ENCODE measurements at places on chromosomes 7 and 10. TPM values are rescaled to one million over a fixed set of nuclear protein-coding genes. Genes with fewer than 3 reads are reported as not detected.

SLC26A5 gene
- not detected for total RNA-seq

TAS2R41 gene
- total RNA-seq: not detected

BNIP3 gene
- total RNA-seq: 38.9 TPM

NKX1-2 gene
- total RNA-seq: not detected

GLRX3 gene
- total RNA-seq: 58.4 TPM

FRA10AC1 gene
- 5.4 TPM for total RNA-seq

BMPER gene
- total RNA-seq: 8.4 TPM

SEMA3E gene
- 1.2 TPM for total RNA-seq

- no peaks in the 10 kb centered on the region for H3K4me1 ChIP-seq
- H3K36me3 ChIP-seq: no peaks in the 10 kb centered on the region
- no peak overlapping the region for H3K4me3 ChIP-seq
- H3K27ac ChIP-seq: no peak overlapping the region
These were observed 118.3 kb downstream of the KLF6 start for GRCh38 chr10:3666525-3667302.

DNA sequence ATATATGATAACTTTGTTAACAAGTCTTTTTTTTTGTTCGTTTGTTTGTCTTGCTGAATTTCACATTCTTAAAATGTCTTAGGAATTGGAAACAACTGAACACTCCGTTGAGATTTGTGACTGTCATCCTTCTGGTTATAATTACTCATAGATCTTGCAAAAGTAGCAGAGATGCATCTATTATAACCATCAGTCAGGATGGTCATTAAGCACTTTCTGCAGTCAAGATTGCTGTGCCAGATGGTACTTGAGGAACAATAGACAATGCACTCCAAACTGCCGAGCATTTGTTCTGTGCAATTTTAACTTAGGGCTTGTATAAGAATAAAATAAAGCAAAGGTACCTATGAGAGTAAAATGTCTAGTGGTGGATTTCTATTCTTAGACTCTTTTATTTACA, 710.1 kb upstream of the KCND2 start:
- DNase-seq: no peak
- H3K4me3 ChIP-seq: no peak overlapping the region
- H3K27ac ChIP-seq: no peak overlapping the region
- H3K36me3 ChIP-seq: no peaks in the 10 kb centered on the region
- H3K4me1 ChIP-seq: no peaks in the 10 kb centered on the region

DNA sequence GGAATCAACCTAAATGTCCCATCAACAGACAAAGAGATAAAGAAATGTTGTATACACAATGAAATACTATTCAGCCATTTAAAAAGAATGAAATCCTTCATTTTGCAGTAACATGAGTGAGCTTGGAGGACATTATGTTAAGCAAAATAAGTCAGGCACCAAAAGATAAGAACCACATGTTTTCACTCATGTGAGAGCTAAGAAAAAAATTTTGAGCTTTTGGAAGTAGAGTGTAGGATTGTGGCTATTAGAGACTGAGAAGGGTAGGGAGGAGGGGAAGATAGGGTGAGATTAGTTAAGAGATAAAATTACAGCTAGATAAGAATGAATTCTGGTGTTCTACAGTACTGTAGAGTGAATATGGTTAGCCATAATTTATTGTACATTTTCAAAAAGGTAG, 8.3 kb upstream of the YAE1 start:
- no peaks in the 10 kb centered on the region for H3K4me1 ChIP-seq
- DNase-seq: no peak
- H3K4me3 ChIP-seq: no peak overlapping the region
- H3K27ac ChIP-seq: no peak overlapping the region
- no peaks in the 10 kb centered on the region for H3K36me3 ChIP-seq

DNA sequence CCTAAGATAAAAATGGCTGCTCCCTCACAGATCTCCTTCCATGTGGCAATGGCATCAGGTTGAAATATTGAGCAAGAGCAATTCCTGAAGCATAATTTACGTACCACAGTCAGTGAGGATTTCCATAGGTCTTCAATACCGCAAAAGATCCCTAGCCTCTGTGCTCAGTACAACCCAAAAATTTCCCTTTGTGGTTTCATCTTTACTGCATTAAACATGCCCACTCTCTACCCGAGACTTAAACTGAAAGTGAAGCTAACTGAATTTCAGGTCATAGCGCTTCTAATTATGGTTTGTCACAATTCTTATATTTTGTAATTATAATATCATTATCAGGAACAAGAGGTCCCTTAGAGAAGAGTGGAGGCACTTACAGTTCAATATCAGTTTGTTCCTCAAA, 1071.1 kb downstream of the XPNPEP1 start:
- DNase-seq: no peak
- H3K27me3 ChIP-seq: no peaks in the 10 kb centered on the region
- H3K36me3 ChIP-seq: no peaks in the 10 kb centered on the region
- H3K4me1 ChIP-seq: no peaks in the 10 kb centered on the region

DNA sequence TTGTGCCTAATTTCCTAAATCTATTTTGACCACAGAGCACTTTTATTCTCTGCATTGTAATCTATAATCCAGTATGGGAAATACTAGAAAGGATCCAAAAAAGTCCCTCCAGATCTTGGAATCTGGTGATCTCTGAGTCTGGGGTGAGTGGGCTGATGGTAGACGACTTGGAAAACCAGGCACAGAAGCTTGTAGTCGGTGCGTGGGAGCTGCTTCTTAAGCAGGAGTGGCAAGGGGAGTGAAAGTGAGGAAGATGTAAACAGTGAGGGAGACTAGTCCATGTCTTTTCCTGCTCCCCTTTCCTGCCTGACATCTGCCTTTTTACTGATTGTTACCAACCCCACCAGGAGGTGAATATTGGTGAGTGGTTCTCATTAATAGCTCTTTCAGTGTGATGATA, 6.8 kb downstream of the AUTS2 start:
- no peaks in the 10 kb centered on the region for H3K36me3 ChIP-seq
- no peak for DNase-seq
- peaks cover 5% of the 10 kb centered on the region for H3K4me1 ChIP-seq
- no peaks in the 10 kb centered on the region for H3K27me3 ChIP-seq

- no peaks in the 10 kb centered on the region for H3K27me3 ChIP-seq
- DNase-seq: no peak
- no peaks in the 10 kb centered on the region for H3K36me3 ChIP-seq
- H3K4me3 ChIP-seq: no peak overlapping the region
These were observed 19.1 kb upstream of the ARMS2 start for GRCh38 chr10:122435212-122435827.

DNA sequence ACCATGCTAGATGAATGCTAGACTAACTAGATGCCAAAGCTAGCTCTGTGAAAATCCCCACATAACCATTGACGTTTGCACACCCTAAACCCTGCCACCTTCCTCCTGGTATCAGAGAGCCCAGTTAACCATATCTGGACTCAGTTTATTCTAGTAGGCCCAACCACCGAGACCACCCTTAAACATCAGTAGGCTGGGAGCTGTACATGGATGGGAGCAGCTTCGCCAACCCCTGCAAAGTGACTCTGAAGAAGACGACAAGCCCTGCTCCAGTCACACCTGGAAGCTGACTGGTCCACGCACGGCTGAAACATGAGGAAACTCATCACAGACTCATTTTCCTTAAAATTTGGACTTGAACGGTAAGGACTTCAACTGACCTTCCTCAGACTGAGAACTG, 4.4 kb upstream of the CYREN start:
- H3K4me3 ChIP-seq: no peak overlapping the region
- no peak overlapping the region for H3K27ac ChIP-seq
- no peaks in the 10 kb centered on the region for H3K27me3 ChIP-seq
- no peaks in the 10 kb centered on the region for H3K36me3 ChIP-seq
- H3K4me1 ChIP-seq: no peaks in the 10 kb centered on the region

DNA sequence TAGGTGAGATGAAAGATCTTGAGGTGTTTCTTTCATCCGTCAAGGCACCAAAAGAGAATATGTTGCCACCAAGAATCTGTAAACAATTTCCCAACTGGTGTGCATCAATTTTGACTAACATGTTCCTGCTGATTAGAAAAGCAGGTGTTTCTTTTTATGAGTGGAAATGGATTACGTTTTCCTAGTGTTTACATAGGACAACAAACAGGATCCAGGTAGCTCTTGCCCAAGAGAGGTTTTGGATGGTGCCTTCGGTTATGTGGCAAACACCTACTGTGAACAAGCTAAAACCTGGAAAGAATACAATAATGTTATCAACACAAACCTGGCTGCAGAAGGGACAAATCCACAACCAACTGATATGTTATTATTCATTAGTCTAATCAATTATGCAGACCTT, 53.6 kb upstream of the WNT16 start:
- no peaks in the 10 kb centered on the region for H3K27me3 ChIP-seq
- H3K4me1 ChIP-seq: no peaks in the 10 kb centered on the region
- no peak overlapping the region for H3K27ac ChIP-seq

DNA sequence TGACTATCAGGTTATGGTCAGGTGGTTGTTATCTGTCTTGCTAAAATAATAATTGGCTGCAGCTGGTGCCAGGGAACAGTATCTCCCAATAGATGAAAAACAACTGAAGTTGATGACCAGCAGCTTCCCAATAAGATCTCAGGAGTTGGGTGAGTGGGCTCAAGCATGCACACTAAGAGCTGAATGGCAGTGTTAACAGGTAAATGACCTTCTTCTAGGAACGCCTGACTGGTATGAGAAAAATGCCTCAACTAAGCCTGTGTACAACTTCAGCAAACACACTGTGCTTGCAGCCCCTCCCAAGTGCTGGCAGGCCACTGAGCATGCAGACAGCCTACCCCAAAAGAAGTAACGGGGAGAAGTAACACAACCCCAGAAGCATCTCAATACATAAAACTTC, 636.9 kb downstream of the ACTR3B start:
- no peak overlapping the region for H3K27ac ChIP-seq
- no peak for DNase-seq
- no peaks in the 10 kb centered on the region for H3K36me3 ChIP-seq
- H3K4me3 ChIP-seq: no peak overlapping the region
- H3K27me3 ChIP-seq: no peaks in the 10 kb centered on the region
- H3K4me1 ChIP-seq: no peaks in the 10 kb centered on the region

GRCh38 chr10:113122947-113123346, 172.9 kb downstream of the TCF7L2 start:
- no peaks in the 10 kb centered on the region for H3K36me3 ChIP-seq
- H3K4me3 ChIP-seq: no peak overlapping the region
- H3K27ac ChIP-seq: no peak overlapping the region
- no peaks in the 10 kb centered on the region for H3K27me3 ChIP-seq
- H3K4me1 ChIP-seq: no peaks in the 10 kb centered on the region

- no peak for DNase-seq
- no peak overlapping the region for H3K4me3 ChIP-seq
- H3K4me1 ChIP-seq: no peaks in the 10 kb centered on the region
- H3K27ac ChIP-seq: no peak overlapping the region
- H3K36me3 ChIP-seq: no peaks in the 10 kb centered on the region
- H3K27me3 ChIP-seq: no peaks in the 10 kb centered on the region
These were observed 38.1 kb upstream of the PPP1R17 start for GRCh38 chr7:31648880-31649279.

DNA sequence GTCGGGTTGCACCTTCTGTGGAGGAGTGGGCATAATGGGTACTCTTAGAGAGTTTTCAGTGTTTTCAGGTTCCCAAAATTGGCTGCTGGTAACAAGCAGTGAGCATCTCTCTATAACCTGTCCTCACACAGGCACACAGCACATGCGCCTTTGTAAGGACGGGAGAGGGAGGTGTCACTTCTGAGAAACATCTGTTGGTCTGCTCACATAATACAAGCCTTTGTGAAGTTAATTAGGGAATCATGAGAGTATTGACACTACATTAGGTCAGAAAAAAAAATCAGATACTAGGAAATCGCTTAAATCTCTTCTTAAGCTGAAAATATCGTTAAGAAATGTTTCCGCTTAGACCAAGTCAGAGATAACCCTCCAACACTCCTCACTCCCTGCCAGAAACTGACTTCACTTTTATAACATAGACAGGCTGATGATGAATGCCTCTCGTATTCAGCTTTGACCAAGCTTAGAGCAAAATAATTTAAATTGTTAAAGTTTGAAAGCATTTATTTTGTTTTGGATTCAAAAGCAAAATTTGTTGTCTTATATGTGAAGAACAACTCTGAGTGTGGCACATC, 769.7 kb downstream of the TNS3 start:
- H3K27me3 ChIP-seq: no peaks in the 10 kb centered on the region
- DNase-seq: no peak
- no peaks in the 10 kb centered on the region for H3K36me3 ChIP-seq
- peaks cover 4% of the 10 kb centered on the region for H3K4me1 ChIP-seq
- H3K4me3 ChIP-seq: no peak overlapping the region

GRCh38 chr10:24762161-24762924, 38.7 kb upstream of the ARHGAP21 start:
- no peaks in the 10 kb centered on the region for H3K27me3 ChIP-seq
- H3K36me3 ChIP-seq: no peaks in the 10 kb centered on the region
- no peak overlapping the region for H3K4me3 ChIP-seq
- DNase-seq: no peak

DNA sequence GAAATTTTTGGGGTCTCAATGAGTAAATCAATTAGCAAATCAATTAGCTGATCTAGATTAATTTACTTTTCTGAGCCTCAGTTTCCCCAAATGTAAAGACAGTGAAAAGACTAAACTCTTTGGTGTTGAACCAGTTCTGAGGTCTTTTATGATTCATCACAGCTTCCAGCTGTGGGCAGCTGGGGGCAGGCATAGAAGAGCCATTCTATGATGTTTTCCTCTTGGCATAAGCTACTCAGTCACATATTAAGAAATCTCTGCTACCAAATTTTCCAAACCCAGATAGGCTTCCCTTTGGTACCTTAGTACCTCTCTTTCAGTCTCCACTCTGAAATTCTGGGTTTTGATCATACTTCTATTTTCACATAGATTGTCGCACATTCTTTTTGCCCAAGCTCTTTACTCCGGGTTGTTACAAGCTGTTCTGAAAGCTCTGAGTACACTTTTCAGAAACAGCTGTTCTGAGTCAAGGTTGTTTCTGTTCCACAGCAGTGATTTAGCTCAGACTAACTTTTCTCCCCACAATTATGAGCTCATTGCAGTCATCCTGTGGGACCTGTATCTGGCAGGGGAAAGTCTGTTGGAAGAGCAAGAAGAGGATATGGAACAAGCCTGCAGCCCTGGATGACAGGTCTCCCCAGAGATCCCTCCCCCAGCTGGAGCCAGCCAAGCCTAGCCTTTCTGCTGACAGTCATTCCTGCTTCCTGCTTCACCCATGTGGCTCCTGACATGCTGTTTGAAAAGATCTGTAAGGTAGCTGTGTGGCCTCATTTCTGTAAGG, 599.6 kb upstream of the GHITM start:
- DNase-seq: peak; percentile 13
- no peaks in the 10 kb centered on the region for H3K4me1 ChIP-seq
- H3K4me3 ChIP-seq: no peak overlapping the region
- H3K36me3 ChIP-seq: no peaks in the 10 kb centered on the region
- H3K27me3 ChIP-seq: no peaks in the 10 kb centered on the region

DNA sequence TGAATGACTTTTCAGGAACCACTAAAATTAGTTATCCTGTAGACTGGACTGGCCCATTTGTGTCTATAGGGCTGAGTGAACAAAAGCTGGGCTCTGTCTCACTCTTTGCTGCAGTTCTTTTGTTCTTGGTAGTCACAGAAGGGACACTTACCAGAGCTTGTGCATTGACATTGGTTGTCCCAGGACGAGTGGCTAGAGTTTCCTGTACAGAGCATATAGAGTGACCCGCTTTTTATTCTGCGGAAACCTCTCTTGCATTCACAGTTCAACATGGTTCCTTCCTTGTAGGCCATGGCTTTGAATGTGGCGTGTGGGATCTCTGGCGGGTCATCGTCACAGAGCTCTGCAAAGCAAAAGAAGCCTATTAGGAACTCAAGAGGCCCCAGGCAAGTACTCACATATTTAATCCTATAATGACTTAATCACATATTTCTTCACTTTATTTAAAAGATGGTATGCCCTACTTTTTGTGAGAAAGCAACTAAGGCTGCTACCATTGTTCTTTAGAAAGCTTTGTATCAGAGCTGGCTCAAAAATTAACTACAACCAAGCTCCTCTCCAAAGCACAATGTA, 36.4 kb downstream of the IL2RA start:
- no peaks in the 10 kb centered on the region for H3K4me1 ChIP-seq
- no peak for DNase-seq
- H3K27me3 ChIP-seq: no peaks in the 10 kb centered on the region
- H3K27ac ChIP-seq: no peak overlapping the region
